ENCODE measurements at places on chromosomes 11 and 22.

- DNase-seq = peak; percentile 47
These were observed 669 bp upstream of the BCR start for GRCh38 chr22:23179381-23180299.

- DNase-seq = no peak
These were observed 44.7 kb upstream of the CXCR5 start for GRCh38 chr11:118838905-118839553.

DNA sequence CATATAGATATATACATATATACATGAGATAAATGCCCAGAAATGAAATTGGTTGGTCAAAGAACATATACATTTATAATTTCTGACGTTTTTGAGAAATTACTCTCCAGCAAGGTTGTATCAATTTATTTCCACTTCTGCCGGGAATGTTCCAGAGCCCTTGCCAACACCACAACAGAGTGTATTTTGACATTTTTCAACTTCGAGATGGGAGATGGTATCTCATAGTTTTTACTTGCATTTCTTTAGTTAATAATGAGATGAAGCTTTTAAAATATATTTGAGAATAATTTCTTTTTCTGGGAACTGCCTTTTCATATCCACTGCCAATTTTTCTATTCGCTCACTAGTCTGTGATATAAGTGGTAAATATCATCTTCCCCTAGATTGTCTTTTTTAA is 19.3 kb upstream of the CLMP start:
- no peak for DNase-seq

- DNase-seq = no peak
These were observed 60.9 kb upstream of the LMO2 start for GRCh38 chr11:33952805-33953204.

DNA sequence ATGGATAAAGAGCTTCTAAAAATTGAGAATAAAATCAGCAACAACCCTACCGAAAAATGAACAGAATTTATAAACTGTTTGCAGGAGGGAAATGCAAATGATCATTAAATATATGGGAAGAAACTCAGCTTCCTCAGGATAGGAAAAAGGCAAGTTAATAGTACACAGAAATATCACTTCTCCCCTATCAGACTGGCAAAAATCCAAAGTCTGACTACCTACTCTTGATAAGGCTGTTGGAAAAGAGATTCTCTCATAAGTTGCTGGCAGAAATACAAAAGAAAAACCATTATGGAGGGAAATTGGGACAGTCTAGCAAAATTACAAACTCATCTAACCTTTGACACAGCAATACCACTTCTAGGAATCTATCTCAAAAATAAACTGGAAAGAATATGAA is 100.9 kb upstream of the LDLRAD3 start:
- no peak for DNase-seq

DNA sequence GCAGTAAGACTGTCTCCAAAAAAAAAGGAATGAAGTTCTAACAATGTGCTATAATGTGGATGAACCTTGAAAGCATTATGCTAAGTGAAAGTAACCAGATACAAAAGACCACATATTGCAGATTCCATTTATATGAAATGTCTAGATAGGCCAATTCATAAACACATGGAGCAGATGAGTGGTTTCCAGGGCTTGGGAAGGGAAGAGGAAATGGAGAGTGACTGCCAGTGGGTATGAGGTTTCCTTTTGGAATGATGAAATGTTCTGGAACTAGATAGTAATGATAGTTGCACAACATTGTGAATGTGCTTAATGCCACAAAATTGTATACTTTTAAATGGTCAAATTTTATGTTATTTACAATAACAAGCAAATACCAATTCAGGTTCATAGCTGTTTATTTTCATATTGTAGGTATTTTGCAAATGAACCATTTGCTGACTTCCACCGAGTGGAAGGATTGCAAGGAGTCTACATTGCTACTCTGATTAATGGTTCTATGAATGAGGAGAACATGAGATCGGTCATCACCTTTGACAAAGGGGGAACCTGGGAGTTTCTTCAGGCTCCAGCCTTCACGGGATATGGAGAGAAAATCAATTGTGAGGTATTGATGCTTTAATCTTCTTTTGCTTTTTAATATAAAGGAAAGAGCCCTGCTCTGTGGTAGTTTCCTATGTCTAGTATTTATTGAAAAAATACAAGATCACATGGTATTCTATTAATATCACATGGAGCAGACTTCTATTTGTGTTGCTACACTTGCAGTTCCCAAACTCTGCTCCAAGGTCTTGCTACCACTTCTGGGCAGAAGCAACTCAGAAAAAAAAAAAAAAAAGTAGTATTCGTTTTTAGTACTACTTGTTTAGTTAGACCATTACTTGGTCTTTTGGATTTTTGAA is 67.7 kb upstream of the SORL1-AS1 start:
- DNase-seq = no peak

DNA sequence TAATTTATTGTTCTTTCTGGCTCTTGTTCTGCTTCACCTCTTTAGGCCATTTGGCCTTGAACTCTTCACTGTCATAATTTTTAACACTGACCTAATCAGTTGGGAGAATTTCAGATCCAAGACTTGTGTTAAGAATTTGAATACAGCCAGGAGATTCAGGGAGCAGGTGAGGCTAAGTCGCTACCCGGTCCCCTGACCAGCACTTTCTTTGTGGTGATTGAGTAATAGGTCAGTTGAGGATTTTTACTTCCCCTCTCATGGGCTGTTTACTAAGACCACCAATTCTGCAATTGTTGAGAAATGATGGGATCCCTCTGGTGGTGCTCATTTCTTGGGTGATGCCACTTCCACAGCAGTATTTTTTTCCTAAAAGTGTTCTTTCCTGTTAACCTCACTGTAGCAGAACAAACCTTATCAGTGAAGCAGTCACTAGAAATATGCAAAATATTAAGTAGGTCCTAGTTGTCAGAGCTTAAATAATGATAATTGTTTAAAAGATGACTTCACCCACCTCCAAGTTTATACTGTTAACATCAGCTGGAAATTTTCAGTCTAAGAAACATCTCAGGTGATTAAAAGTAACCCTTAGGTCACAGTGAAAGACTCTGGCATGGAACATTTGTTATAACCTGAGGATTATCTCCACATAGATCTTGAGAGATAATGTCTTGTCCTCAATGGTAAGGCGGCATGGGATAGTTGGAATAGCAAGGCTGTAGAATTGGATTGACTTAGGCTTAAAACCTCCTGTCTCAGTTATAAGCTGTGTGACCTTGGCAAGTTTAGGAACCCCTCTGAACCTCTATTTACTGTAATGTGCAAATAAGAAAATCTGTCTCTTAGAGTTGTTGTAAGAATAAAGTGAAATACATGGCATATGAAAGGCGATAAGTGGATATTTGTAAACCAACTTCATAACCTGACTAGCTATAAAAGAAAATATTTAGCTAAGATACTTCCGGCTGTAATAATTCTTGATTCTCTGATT is 41.3 kb downstream of the POLD3 start:
- no peak for DNase-seq

DNA sequence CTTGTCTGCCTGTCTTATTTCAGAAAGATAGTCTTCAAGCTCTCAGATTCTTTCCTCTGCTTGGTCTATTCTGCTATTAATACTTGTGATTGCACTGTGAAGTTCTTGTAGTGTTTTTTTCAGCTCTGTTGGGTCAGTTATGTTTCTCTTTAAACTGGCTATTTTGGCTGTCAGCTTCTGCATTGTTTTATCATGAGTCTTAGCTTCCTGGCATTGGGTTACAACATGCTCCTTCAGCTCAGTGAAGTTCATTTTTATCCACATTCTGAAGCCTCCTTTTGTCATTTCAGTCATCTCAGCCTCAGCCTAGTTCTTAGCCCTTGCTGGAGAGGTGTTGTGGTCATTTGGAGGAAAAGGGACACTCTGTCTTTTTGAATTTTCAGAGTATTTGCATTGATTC is 15.5 kb upstream of the DEPDC7 start:
- DNase-seq = no peak

DNA sequence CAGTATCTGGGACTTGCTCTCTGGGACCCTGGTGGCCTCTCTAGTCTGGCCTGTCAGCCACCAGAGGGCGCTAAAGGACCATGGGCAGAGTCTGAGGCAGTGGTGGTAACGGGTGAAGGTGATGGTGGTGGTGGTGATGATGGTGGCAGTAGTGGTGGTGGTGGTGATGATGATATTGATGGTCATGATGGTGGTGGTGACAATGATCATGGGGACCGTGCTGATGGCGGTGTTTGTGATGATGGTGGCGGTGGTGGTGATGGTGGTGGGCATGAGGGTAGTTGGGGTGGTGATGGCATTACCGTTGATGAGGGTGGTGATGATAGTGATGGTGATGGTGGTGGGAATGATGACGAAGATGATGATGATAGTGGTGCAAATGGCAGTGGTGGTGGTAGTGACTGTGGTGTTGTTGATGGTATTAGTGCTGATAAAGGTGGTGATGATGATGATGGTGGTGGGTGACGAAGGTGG is 16.0 kb downstream of the TRPM5 start:
- no peak for DNase-seq

DNA sequence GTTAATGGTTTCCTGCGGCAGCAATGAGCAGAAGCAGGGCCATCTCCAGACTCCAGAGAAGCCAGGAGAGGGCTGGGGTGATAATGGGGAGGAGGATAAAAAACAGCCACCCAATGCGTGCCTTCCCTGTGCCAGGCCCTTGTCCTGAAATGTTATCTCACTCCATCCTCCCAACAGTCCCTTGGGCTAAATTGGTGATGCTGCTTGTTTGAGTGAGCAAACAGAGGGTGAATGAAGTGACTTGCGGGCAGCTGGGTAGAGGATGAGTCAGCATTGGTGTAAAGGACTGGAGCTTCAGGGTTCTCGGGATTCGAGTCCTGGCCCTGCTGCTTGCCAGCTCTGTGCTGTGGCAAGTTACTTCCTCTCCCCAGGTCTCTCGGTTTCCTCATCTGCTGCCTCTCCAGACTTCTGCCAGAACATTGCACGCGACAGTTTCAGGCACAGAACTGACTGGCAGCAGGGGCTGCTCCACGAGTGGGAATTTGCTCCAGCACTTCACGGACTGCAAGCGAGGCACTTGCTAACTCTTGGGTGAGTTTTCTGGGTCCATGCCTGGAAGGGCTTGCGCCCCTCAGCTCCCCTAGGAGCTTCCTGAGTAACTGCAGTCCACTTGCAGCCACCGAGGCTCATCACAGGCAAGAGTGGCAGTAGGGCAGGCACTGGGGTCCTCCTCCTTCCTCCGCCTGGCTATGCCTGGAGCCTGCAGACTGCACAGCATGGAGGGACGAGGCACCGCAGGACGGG is at the start of gene P2RY6:
Gene P2RY6 (plus strand): TSS at position 403 of the 744 bp plus-strand sequence. CDS start 24,181 bp downstream, outside the sequence.
- no peak for DNase-seq
